ENCODE measurements at places on chromosomes 4 and X.

- DNase-seq = peak; percentile 22
Observed at GRCh38 chr4:40736910-40737309, 12.8 kb upstream of the NSUN7 start.

DNA sequence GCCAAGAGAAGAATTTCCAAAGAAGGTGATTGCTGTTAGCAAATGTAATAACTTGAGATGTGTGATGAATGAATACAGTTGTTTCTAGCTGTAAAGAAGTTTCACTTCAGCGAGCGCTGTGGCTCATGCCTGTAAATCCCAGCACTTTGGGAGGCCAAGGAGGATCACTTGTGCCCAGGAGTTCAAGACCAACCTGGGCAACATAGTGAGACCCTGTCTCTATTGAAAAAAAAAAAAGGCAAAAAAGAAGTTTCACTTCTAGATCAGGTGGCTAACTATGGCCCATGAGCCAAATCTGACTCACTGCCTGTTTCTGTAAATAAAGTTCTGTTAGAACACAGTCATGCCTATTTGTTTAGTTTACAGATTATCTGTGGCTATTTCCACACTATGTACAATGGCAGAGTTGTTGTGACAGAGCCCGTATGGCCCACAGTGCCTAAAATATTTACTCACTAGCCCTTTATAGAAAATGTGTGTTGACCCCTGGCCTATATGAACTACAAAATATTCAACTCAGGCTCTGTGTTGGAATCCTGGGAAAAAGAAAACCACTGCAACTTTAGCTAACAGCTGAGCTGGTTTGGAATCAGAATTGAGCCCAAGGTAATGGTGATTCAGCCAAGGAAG, 54.1 kb upstream of the PRPS1 start:
- peak; percentile 85 for DNase-seq

DNA sequence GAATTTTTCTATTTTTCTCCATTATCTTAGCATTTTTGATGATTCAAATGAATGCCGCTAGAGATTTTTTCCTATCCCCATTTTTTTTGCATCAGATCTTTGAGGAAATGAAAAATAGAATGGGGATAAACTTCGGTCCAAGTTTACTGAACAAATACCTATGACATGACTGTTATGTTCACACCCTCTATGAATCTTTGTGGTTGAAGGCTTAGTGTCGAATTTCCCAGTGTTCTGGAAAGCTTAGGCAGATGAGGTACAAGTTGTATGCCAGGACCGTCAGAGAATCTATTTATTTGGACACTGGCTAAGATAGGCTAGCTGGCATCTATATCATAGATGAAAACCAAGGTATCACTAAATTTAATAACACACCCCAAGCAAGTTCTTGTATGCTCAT, 123.4 kb downstream of the SPCS3 start:
- peak; percentile 96 for DNase-seq

- DNase-seq = no peak
Observed at GRCh38 chr4:153799694-153800074, 10.8 kb upstream of the SFRP2 start.

DNA sequence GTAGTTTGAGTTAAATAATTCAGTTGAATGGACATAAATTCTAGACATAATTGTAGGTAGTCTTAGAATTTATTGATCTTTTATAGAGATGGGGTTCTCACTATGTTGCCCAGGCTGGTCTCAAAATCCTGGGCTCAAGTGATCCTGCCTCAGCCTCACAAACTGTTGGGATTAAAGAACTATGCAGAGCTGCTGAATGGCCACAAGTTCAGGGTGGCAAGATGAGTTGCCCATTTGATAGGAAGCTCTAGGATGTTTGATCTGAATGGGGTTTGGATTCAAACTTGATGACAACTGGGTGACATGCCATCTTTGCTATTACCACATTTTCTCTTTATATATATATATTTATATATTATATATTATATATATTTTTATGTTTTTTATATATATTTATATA, 3.6 kb downstream of the RPL36A start:
- no peak for DNase-seq
